ENCODE measurements at places on chromosomes 13 and 19.
A peak's percentile ranks its signal among the peaks of the same experiment; 100 is the strongest.

- H3K4me1 ChIP-seq = peaks cover 52% of the 10 kb centered on the region
- H3K27me3 ChIP-seq = no peaks in the 10 kb centered on the region
- peaks cover 7% of the 10 kb centered on the region for H3K36me3 ChIP-seq
- peak overlapping the region; percentile 1 for H3K4me3 ChIP-seq
- peak; percentile 36 for DNase-seq
Observed at GRCh38 chr13:74251778-74252519, 117.7 kb upstream of the KLF12 start.

GRCh38 chr19:11242864-11243797 lies 3.7 kb downstream of the ANGPTL8 start:
- H3K4me1 ChIP-seq = peaks cover 5% of the 10 kb centered on the region
- peak; percentile 88 for DNase-seq
- H3K27ac ChIP-seq = no peak overlapping the region

DNA sequence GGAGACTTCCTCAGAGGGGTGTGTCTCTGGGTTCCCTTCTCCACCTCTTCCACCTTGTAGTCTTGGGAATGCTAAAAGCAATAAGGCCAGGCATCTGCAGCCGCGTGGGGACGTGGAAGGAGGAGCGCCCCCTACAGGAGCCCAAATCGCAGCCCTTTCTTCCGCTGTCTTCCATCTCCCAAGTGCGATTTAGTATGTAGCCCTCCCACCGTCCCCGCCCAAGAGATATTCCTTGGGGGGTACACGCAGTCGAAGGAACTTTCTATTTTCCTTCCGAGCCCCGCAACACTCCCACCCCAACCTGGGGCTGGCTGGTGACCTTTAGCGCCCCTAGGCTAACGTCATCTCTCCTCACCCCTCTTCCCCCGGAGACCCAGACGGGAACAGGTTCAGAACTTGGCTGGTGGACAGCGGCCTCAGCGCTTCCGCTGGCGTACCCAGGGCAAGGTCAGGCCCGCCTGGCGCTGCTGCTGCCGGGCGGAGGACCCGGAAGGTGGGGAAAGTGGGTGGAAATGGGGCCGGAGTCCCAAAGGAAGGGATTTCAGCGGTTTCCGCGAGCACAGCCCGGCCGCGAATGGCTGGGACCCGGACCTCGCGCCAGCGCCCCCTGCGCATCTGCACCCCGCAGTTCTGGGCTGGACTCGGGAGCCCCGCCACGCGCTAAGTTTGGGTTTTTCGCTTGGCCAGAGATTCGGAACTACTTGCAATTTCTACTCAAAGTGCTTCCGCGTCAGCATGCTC lies 2.1 kb upstream of the PCDH8 start:
- peaks cover 10% of the 10 kb centered on the region for H3K4me1 ChIP-seq
- H3K27ac ChIP-seq = no peak overlapping the region
- peak overlapping the region; percentile 50 for H3K4me3 ChIP-seq
- H3K36me3 ChIP-seq = peaks cover 5% of the 10 kb centered on the region
- H3K27me3 ChIP-seq = peaks cover 54% of the 10 kb centered on the region

DNA sequence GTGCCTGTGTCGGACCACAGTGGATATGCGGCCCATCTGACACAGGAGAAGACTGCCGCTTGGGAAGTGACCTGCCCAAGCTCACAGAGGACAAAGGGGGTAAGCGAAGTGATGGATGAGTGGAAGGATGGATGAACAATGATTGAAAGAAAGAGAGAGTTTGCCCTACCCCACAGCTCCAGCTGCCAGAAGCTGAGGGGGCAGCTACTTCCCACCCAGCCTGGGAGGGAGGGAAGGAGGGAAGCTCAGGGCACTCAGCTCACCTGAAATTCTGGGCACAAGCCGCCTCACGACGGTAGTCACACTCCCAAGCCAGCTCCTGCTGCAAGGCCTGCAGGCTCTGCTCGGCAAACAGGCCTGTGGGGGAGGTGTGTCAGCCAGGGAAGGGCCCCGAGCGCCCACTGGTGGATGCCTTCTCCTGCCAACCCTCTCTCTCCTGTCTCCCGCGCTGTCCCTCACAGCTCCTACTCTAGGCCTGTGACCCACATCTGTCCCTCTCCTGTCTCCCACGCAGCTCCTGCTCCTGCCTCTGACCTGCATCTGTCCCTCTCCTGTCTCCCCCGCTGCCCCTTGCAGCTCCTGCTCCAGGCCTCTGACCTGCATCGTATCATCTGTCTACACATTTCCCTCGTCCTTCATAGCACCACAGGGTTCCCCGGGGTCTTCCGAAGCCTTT lies 12.0 kb upstream of the NUMBL start:
- H3K36me3 ChIP-seq = peaks cover 18% of the 10 kb centered on the region
- H3K4me3 ChIP-seq = no peak overlapping the region
- H3K4me1 ChIP-seq = no peaks in the 10 kb centered on the region
- no peaks in the 10 kb centered on the region for H3K27me3 ChIP-seq
- no peak for DNase-seq

DNA sequence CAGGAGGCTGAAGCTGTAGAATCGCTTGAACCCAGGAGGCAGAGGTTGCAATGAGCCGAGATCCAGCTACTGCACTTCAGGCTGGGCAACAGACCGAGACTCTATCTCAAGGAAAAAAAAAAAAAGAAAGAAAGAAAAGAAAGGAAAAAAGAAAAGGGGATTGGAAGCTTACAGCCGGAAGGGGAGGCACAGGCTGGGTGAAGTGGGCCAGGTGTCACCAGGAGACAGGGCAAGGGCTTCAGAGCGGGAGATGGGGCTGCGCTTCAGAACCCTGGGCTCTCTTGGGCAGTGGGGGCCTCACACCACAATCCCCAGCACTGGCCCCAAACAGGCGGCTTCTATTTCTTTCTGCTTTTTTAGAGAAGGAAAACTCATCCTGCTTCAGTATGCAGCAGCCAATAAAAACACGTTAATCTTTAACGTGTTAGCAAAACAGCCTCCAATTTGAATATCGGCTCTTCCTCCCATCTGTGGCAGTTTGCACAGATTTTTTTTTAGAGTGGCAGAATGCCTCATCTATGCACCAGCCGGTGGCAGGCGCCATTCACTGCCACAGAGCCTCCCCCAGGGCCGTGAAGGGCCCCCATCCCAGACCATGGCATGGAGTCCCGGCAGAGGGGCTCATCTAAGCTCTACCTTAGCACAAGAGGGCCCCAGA lies 46.6 kb upstream of the C19orf12 start:
- H3K27me3 ChIP-seq = no peaks in the 10 kb centered on the region
- no peak for DNase-seq
- H3K36me3 ChIP-seq = no peaks in the 10 kb centered on the region
- H3K4me1 ChIP-seq = no peaks in the 10 kb centered on the region

Data from activated CD8-positive, alpha-beta T cell treated with anti-CD3 and anti-CD28 coated beads, Interleukin-2, amount 10 ng/mL, durations not matched to agents 7 days and 5 days (primary cell).